Thyroid gland (tissue), 4 donors: ENCODE measurements at places on chromosomes 4 and X. TPM values are rescaled to one million over a fixed set of nuclear protein-coding genes. Genes with fewer than 3 reads are reported as not detected.

- no peak for DNase-seq
Measured at GRCh38 chr4:55017406-55017805, 108.0 kb downstream of the KDR start.

The PNMA6F gene
- total RNA-seq, result not detected

GRCh38 chrX:45381366-45381765 is 180.7 kb upstream of the DIPK2B start:
- no peak for DNase-seq

DNA sequence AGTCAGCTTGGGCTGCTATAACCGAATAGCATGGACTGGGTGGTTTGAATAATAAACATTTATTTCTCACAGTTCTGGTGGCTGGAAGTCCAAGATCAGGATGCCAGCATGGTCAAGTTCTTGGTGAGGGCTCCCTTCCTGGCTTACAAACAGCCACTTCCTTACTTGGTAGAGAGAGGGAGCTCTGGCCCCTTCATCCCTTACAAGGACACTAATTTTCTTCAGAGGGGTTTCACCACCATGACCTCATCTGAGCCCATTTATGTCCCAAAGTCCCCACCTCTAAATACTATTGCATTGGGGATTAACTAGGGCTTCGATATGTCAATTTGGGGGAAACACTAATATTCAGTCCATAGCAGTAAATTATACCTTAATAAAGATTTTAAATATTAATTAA is 61.8 kb downstream of the CLNK start:
- no peak for DNase-seq

The GPRASP2 gene
- total RNA-seq, result 29.3 TPM

DNA sequence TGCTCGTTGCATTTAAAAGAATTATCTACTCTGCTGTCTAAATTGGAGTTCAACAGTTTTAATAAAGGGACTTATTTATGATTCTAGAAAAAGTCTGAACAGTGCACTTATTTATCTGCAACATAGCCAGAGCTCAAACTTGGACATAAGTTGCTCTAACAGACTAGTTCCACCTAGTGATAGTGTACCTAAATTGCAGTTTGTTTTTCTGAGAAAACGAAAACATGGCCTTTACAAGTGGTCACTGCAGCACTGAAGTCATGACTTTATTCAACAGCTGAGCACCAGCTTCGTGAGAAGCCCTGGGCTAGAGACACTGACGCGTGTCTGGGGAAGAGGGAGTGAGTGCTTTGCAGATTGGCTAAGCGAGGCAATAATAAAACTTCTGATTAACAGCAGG is 77.3 kb upstream of the IGSF1 start:
- peak; percentile 5 for DNase-seq

- DNase-seq, result no peak
Measured at GRCh38 chr4:139540632-139541031, 15.4 kb downstream of the SETD7 start.

The YY2 gene
- total RNA-seq, result 4.8 TPM

The CFI gene
- total RNA-seq, result 25.5 TPM

DNA sequence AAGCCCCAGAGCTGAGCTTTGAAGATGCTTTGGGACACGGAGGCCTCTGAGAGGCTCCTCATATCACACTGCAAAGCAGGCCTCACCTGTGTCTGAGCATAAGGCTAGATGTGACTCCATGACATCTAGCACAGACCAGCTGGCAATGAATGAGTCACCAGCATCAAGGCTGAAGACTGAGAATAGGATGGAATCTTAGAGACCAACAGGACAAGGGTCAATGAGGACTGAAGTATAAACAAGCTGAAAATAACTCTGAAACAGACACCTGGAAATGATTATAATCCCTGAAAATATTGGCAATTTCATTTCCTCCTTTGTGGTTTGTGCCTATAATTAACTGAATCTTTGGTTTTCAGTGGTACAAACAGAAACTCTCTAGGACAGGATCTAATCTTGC is 87.1 kb upstream of the PRPS1 start:
- no peak for DNase-seq

The C4orf33 gene
- total RNA-seq, result 25.1 TPM

DNA sequence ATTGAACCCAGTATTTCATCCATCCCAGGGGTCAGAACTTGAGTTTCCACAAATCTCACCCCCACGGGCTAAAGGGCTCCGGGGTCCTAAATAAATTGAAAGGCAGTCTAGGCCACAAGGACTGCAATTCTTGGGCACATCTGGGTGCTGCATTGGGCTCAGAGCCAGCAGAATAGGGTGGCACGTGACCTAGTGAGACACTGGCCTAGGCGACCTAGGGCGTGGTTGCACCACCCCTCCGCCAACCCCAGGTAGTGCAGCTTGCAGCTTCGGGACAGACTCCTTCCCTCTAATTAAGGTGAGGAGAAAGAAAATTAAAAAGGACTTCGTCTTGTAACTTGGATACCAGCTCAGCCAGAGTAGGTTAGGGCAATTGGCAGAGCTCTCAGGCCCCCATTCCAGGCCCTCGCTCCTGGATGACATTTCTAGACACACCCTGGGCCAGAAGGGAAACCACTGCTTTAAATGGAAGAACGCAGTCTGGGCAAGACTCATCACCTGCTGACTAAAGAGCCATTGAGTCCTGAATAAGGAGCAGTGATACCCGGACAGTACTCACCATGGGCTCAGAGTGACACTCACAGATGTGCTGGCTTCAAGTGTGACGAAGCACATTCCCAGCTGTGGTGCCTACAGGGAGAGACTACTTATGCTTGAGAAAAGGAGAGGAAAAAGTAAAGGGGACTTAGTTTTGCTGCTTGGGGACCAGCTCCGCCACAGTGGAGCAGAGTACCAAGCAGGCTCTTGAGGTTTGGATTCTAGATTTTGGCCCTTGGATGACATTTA is 735.4 kb downstream of the FSTL5 start:
- DNase-seq, result no peak

GRCh38 chr4:184774152-184774551 is 40.3 kb upstream of the CENPU start:
- DNase-seq, result no peak

- no peak for DNase-seq
Measured at GRCh38 chrX:149433451-149433850, 71.7 kb downstream of the IDS start.

The DUSP21 gene
- not detected for total RNA-seq

DNA sequence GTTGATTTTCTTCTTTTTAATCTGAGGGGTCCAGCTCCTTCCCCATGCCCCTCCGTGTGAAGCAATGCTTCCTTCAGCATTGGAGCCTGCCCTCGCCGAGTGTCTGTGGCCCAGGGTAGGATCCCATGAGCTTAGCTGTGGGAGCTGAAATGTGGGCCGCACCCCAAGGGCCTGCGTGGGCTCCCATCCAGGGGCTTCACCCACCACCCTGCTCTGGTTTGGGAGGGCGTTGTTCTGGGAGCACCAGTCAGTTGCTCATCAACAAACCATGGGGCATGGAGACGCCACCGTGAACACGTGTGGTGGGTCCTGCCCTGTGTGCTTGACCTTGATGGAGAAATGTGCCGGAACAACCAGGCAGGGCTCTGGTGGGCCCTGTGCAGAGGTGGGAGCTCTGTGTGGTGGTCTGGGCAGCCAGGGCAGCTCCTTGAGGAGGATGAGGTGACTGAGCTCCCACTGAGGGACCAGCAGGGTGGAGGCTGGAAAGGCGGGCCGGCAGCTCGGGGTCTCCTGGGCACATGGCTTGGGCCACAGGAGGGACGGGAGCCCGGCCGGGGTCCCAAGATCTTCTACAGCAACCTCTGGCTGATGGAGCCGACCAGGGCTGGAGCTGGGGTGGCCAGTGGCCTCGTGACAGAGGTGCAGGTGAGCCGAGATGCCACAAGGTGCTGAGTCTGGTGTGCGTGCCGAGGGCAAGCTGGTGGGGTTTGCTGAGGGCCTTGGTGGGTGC is 39.6 kb upstream of the NKX1-1 start:
- no peak for DNase-seq

GRCh38 chrX:74234818-74235217 is 69.2 kb upstream of the ZCCHC13 start:
- DNase-seq, result no peak

GRCh38 chrX:154961947-154962346 is 60.6 kb downstream of the F8 start:
- DNase-seq, result no peak

DNA sequence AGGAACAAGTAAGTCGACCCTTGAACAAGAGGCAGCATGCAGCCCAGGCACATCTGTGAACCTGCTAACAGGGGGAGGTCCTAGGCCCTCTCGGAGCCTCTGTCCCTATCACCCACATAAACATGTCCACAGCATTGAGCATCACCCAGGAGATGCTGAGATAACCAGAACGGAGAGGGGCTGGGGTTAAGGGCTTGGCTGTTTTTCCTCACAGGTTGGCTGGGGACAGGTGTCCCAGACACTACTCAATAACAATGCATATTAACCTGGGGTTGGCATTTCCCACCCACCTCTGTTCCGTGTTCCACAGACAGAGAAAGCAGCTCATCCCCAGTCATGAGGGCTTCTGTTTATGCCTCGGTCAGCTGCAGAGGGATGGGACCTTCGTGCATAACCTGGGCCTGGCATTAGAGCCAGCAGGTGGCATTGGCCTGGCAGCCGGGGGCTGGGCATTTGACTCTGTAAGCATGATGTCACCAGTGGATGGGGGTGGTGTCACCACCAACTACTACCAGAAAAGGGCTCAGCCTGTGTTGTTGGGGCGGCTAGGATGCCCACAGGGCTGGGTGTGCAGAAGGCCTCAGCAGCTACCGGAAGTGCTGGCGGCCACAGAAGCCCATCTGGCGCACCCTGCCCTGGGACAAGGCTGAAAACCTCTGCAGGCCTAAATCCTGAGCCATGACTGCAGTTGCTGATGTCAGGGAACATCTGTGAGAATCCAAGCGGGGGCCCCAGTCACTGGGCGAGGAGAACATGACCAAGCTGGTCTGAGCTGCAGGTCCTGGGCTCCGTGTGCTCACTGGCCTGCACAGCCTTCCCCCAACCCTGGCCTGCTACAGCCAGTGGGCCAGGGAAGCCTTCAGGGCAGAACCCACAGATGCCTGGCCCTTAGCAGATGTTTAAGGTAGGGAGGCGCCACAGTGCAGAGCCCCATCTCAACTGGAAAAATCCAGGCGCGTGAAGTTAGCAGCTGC is 351.4 kb downstream of the NR3C2 start:
- DNase-seq, result no peak

DNA sequence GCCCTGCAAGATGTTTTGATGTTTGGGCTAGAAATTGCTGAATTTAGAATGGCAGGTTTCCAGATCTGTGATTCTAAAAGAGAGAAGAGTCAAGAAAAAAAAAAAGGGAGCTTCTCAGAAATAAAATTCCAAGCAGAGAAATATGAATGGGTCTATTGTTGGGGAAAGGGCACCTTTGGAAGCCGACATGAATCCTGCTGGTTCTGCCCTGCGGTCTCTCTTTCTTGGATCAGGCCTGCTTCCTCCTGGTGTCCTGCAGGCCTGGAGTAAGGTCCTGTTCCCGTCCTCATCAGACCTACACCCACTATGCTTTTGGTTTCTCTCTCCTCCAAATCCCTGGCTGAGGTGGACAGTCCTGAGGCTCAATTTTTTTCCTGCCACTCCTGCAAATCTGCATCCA is 109.8 kb upstream of the TRIM2 start:
- DNase-seq, result no peak
